ENCODE measurements at places on chromosomes 16 and 17.

DNA sequence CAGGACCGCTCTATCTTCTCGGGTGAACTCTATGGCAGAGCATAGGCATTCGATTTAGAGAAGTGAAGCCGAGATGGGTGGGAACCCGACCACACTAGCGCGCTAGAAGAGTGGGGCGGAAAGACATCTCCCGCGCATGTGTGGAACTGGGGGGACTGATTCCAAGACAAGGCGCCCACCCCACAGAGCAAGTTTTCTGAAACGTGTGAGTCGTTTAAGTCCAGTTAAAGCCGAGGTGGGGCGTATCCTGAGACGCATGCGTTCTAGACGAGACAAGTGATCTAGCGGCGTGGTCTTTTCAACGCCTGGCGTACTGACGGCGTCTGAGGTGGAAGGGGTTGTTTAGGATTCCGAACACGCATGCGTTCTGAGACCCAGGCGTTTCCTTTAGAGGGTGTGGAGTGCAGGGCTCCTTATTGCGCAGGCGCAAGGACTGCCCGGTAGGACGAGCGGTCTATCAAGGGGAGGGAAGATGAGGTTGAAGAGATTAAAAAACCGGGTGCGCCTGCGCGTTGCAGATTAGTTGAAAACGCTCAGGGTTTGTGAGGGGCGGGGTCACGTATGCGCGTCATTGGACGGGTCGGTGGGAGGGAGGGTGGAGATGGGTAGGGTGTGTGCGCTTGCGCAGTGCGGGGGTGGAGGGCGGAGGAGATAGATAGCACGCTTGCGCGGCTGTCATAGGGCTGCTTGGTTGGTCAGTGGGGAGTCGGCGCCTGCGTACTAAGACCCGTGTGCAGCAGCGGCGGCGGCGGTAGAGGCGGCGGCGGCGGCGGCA is at the start of gene EIF5A:
Gene EIF5A (plus strand): TSS at position 718 of the 775 bp plus-strand sequence. CDS start 2,008 bp downstream, outside the sequence.
- peak; percentile 100 for DNase-seq

- DNase-seq: peak; percentile 4
These were observed 163.5 kb downstream of the CCT6B start for GRCh38 chr17:34797720-34798119.

DNA sequence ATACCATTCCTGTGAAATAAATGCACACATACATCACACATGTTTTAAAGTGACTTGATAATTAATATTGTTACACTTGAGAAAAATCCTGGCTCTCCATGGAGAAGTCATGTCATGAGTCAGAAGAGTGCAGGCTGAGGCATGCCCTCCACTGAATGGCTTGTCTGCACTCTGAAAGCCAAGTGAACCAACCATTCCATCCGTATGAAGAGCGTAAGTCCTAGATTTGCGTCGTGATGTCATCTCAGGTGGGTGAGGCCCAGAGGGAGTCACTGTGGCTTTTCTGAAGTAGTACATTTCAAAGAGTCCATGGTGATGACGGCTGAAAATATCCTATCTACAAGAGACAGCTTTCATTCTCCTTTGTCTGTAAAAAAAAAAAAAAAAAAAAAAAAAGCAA is 83.5 kb upstream of the IRX5 start:
- no peak for DNase-seq

DNA sequence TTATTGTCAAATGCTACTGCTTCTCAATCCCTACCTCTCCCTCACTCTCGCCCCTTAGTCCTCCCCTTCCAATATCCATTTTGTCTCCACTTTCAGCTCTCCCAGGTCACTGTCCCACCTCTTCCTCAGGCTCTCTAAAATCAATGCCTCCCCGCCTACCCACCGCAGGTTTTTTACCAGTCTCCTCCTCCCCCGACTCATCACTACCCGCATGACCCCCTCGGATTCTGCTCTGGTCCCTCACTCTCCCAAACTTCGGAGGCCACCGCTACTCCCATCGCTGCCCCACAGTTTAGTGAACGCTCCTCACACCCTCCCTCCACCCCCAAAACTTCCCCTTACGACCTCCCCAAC is 513 bp downstream of the CRLF3 start:
- no peak for DNase-seq

GRCh38 chr16:72908362-72909167 is 139.4 kb downstream of the ZFHX3 start:
- no peak for DNase-seq

GRCh38 chr17:62101090-62101489 is 36.0 kb upstream of the MED13 start:
- no peak for DNase-seq

DNA sequence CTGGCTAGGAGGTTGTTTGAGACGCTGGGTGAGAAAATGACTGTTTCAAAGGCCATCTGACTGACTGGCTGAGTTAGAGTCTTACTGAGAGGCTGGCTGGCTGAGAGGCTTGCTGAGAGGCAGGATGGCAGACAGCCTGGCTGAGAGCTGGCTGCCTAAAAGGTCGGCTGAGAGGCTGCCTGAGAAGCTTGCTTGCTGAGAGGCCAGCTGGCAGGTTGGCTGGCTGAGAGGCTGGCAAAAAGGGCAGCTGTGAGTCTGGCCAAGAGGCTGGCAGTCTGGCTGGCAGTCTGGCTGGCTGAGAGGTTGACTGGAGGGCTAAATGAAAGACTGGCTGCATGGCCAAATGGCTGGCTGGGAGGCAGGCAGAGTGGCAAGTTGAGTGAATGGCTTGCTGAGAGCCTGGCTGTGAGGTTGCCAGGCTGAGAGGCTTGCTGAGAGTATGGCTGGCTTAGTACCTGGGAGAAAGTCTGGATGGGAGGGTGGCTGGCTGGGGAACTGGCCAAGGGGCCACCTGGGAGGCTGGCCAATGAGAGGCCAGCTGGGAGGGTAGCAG is 35.3 kb upstream of the ACSM2B start:
- no peak for DNase-seq

- DNase-seq: no peak
These were observed 42.6 kb upstream of the CHMP6 start for GRCh38 chr17:80948976-80949450.

DNA sequence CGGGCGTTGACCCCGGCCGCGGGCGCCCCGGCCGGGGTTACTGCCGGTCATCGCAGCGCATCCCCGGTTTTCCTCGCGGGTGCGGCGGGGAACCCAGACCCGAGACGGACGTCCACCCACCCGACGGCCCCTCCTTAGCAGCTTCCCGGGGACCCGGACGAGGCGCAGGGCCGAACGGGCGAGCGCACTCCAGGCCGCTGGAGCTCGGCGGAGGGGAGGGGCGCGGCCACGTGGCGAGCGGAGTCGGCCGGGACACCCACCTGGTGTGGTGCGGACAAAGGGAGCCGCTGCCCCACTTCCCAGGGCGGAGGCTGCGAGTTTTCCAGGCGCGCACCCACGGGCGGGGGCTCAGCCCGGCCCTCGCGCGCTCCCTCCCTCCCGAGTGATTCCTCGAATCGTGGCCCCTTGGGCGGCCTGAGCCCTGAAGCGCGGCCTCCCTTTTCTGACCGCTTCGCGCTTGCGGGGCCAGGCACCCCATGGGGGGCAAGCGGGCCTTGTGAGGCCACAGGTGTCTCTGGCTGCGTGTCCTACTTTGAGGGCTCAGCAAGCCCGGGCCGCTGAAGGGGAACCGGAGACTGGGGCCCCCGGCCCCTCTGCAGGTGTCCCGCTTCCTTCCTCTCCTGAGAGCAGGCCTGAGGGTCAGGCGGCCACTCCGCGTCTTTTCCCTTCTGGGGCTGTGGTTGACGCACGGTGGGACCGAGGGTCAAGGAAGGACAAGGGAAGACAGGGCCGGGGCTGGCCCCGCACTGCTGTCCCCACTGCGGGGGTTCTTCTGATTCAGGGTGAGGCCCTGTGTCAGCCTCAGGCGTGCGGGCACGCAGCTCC is 1.1 kb upstream of the FASN start:
- no peak for DNase-seq

GRCh38 chr16:51635181-51635580 is 484.1 kb upstream of the SALL1 start:
- no peak for DNase-seq

GRCh38 chr16:12547608-12547922 is 256.1 kb downstream of the CPPED1 start:
- DNase-seq: no peak

- no peak for DNase-seq
These were observed 2.9 kb upstream of the CBX8 start for GRCh38 chr17:79799538-79800324.

GRCh38 chr16:1759511-1759910 is 11.8 kb downstream of the NME3 start:
- DNase-seq: no peak

- DNase-seq: no peak
These were observed 139.6 kb downstream of the XYLT1 start for GRCh38 chr16:17331071-17331607.

- no peak for DNase-seq
These were observed 24.0 kb upstream of the C16orf78 start for GRCh38 chr16:49349446-49350168.

- no peak for DNase-seq
These were observed 574.6 kb upstream of the HSBP1 start for GRCh38 chr16:83233153-83233552.

DNA sequence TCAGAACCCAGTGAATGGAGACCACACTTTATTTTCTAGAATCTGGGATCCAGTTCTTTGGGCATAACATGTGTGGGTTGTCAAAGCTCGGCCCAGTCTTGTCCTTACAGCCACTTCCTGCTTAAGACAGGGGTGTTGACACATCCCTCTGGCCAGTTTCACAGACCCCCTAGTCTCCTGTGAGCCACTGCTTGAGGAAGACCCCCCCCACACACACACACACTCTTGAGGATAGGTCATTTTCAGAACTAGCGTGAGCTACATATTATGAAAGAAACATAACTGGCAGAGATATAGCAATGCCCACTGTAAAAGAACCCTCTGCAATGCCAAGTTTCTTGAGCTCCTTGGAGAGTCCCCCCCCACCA is 3.2 kb upstream of the PDK2 start:
- DNase-seq: no peak

- no peak for DNase-seq
These were observed 30.0 kb upstream of the USP22 start for GRCh38 chr17:21072745-21073197.

- no peak for DNase-seq
These were observed 111.6 kb downstream of the SHISA9 start for GRCh38 chr16:13013043-13013442.

- no peak for DNase-seq
These were observed 26.8 kb upstream of the CIBAR2 start for GRCh38 chr16:85138825-85139627.

GRCh38 chr16:68873635-68874471 is 30.5 kb downstream of the TANGO6 start:
- no peak for DNase-seq

- no peak for DNase-seq
These were observed 13.8 kb upstream of the SLC5A10 start for GRCh38 chr17:18937981-18938691.

DNA sequence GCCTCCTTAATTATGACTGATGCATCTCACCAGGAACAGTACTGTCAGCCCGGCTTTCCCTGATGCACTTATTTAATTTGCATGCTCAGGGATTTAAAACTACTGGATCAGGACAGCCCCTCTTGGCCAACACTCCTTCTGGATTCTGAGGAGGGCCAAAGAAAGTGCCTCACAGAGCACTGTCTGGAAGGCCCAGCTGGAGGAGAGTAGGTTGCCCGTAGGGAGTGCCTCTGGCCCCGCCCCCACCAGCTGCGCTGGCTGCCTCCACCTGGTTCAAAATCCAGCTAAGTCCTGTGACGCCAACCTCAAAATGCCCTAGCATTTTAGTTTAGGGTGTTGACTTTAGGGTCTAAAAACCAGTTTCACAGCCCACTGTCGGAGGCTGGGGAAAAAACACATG is 49.4 kb upstream of the SREBF1 start:
- no peak for DNase-seq

DNA sequence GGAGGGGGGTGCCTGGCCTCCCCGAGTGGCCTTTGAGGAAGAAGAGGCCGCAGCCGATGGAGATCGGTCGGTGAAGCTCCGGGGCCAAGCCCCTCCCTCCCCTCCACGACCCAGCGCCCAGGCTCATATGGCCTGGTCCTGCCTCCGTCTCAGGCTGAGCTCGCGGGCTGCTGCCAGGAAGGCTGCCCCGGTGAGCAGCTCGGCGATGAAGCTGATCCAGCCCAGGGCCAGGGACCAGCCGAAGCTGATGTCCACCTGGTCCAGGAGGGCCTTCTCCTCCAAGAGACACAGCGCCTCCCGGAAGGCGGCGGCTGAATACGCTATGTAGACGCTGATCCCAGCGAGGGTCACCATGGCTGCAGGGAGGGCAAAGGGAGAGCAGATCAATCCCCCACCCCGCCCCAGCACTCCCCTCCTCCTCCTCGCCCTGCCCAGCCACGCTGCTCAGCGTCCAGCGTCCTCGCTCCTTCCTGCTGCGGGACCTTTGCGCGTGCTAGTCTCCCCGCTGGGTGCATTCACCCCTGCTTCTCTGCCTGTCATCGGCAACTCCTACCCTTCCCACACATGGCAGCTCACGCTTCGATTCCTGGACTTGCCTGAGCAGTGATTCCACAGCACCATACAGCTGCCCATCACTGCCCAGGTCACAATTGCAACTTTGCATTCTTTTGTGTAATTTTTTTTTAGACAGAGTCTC is 20.5 kb downstream of the TMEM114 start:
- no peak for DNase-seq

Measured in activated CD4-positive, alpha-beta T cell treated with anti-CD3 and anti-CD28 coated beads for 24 hours (primary cell).